ENCODE measurements at places on chromosomes 12 and 14. TPM values are rescaled to one million over a fixed set of nuclear protein-coding genes. Genes with fewer than 3 reads are reported as not detected.
A peak's percentile ranks its signal among the peaks of the same experiment; 100 is the strongest.

DNA sequence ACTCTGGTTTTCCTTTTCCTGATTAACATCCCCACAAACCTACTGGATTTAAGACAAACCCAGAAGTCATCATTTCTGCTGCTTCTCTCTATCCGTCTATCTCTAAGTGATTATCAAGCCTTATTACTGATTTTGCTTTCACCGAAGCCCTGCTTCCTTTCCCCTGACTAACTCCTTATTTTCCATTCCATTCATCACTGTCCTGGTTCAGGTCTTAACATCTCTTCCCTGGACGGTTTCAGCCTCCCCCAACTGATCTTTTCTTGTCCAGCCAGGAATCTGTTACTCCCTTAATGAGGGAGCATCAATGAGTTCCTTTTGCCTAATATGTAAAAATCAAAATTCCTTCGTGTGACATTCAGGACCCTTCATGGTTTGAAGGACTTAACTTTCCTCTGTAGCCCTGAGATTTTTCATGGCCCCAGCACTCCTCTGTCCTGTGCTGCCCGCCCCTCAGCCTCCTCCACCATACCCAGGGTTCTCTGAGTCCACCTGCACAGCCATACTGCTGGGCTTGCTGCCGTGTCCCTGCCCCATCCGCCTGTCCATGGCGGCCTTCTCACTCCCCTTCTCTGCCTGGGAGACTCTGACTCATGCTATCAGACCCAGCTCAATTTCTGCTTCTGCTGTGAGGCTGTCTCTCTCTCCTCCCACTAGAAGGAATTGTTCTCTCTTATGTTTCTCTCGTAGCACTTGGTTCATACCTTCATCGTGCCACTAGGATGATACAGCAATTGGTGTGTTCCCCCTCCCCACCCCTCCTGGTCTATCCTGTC lies 167.8 kb upstream of the HIF1A start:
- peak; percentile 69 for DNase-seq

GRCh38 chr12:123655420-123655819 lies 15.5 kb upstream of the TCTN2 start:
- DNase-seq: no peak

GRCh38 chr12:109757671-109758265 lies 44.1 kb downstream of the FAM222A start:
- DNase-seq: peak; percentile 0

GRCh38 chr14:75335571-75335970 lies 56.9 kb downstream of the FOS start:
- DNase-seq: no peak

DNA sequence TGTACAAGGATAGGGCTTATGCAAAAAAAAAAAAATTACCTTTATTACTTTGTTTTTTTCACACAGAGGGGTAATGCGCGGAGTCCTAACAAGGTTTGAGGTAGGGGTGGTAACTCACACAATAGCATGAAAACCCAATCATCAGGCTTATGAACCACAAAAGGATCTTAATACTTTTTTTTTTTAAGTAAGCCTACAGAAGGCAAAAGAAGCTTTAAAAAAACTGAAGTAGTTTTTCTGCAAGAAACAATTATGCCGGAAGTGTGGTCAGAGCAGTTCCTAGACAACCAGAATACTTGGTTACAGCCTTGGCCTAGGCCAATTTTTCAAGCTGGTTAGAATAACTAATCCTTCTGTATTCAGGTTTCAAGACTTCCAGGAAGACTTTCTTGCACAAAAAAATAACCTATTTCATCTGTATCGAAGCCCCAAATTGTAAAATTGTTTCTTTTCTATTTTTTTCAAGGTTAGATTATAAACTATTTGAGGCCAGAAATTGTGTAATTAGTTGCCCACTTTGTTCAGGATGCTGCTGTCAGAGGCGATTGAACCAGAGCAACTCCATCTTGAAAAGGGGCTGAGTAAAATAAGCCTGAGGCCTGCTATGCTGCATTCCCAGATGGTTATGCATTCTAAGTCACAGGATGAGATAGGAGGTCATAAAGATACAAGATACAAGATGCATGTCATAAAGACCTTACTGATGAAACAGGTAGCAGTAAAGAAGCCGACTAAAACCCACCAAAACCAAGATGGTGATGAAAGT lies 1.8 kb upstream of the GNS start:
- no peak for DNase-seq

DNA sequence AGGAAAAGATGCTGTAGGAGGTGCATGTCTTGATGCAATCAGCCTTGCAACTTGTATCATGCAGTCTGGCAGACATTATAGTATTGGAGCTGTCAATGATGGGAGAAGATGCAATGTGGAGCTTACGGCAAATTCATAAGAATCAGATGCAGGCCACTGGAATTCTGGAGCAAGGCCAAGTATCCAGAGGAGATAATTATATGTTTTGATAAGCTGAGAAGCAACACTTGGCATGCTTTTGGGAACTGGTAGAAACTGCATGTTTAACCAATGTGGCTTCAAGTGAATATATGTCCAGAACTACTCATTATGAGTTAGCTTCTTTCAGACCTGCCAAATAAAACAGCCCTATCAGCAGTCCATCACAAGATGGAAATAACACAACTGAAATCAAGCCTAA lies 249.1 kb upstream of the PPFIA2 start:
- DNase-seq: no peak

DNA sequence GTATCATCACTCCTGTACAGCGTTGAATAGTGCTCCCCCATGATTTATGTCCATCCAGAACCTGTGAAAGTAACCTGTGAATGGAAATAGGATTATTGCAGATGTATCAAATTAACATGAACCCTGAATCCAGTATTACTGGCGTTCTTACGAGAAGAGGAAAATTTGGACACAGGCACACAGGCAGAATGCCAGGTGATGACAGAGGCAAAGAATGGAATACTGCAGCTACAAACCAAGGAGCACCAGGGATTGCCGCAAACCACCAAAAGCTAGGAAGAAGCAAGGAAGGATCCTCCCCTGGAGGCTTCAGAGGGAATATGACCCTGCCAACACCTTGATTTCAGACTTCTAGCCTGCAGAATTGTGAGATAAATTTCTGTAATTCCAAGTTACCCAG lies 113.5 kb upstream of the EGLN3 start:
- DNase-seq: peak; percentile 32

Gene RTN1
- total RNA-seq: 11.2 TPM

Gene C12orf54
- total RNA-seq: not detected

Gene KLHL33
- total RNA-seq: not detected

DNA sequence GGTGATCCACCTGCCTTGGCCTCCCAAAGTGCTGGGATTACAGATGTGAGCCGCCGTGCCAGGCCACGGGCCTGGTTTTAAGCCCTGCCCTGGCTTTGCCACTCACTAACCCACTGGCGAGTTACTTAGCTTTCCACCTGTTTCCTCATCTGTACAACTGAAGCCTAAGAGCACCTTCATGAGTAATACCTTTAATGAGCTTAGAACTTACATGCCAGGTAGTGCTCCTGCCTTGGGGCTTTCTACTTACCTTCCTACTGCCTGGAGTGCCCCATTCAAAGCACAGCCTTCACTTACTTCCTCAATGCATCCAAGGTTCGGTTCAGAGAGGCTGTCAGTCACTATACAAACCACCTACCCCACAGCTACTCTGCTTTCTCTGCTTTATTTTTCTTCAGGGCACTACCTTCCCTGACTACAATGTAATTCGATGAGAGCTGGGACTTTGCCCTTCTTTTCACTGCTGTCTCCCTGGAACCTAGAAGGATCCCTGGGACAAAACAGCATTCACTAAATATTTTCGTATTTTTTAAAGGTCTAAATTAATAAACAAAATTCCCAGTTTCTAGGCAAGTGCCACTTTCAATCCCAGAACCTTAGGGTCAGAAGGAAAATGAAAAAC lies 13.8 kb downstream of the ZCCHC8 start:
- no peak for DNase-seq

GRCh38 chr14:84891404-84891803 lies 638.5 kb upstream of the FLRT2 start:
- no peak for DNase-seq

GRCh38 chr14:98170575-98170974 lies 1101.4 kb downstream of the BCL11B start:
- no peak for DNase-seq

Gene FOXN4
- total RNA-seq: not detected

DNA sequence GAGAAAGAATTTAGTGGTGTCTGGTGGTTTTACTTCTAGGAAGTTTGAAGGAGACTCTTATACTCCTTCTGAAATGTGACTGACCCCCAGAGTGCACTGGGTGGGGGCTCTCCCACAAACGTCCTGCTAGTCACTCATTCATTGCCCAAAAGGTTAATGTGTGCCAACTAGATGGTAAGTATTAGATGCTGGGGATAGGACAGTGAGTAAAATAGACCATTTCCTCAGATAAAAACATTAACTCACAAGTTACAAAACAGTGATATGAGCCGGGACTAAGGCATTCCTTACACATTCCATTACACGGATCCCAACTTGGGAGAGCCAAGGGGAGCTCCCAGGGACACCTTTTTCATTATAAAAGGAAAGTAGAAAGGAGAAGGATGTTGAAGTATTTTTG lies 185.1 kb downstream of the ATXN7L3B start:
- no peak for DNase-seq

DNA sequence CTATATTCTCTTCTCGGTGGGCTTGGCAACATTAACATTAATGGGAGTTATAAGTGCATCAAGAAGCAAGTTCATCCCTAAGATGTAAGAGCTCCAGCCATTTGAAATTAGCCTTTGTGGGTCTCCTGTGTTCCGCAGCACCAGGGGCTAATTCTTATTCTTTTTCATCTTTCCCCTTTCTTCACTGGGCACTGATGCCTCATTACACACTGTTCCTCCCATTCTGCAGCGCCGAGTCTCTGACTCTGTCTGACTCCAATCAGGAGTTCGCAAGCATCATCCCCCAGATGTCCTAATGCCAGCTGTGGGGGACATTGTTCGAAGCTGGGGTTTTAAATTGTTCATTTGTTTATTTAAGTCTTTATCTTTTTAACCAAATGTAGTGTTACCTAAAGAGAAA lies 341.3 kb downstream of the EGLN3 start:
- no peak for DNase-seq

Gene ARHGEF40
- total RNA-seq: 142 TPM

- no peak for DNase-seq
Observed at GRCh38 chr12:50240792-50241114, 42.6 kb downstream of the LIMA1 start.

Gene AQP6
- total RNA-seq: not detected

DNA sequence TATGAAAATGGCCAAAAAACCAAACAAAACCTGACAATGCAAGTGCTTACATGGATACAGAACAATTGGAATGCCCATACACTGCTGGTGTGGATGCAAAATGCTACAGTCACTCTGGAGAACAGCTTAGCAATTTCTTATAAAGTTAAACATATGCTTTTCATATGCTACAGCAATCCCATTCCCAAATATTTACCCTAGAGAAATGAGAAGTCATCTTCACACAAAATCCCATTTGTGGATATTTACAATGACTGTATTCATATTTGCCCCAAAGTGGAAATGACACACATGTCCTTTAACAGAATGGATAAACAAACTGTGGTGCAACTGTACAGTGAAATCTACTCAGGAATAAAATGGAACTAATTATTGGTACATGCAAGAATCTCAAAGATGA lies 20.4 kb downstream of the SAV1 start:
- no peak for DNase-seq

DNA sequence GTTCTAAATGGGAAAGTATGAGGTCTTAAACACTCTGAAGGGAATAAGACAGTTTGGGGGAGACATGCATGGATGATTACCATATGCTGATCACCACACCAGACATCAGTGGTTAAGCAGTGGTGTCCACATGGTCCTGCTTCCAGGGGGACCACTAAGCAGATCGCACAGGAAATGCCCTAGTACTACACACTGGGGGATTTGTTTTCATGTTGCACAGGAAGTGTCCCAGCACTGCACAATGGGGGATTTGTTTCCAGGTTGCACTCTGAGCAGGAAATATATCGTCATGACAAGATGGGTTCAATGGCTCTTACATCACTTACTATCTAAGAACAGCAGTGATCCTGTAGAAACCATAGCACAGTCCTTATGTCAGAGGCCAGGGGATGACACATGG lies 245.5 kb downstream of the BCL11B start:
- DNase-seq: no peak

Gene ITGB7
- 2.3 TPM for total RNA-seq

DNA sequence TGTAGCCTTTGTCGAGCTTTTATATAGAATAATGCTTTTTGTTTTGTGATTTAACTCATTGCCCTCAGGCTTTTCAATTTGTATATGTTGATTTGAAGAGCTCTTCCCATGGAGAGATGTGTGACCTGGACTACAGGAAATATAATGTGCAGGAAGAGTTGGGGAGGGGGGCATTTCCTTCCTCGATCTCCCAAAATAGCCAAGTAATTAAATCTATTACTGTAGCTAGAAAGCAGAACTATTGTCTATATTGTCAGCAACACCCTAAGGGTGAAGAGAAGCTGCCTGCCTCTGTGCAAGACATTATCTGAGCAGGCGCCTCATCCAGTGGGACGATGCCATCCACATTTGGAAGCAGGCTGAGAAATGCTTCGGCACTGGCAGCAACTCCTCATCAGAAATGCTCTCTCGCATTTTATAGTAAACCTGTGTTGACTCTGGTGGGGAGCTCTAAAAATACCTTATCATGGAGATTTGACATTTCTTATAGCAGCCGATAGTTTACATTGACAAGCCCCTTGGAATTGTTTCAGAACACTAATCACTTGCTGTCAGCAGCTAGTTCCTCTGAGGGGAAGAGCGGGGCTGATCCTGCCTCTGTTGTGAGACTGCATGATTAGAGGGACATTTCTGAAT lies 392.5 kb upstream of the RGS6 start:
- no peak for DNase-seq

Gene ATP2B1
- total RNA-seq: 17.1 TPM

- no peak for DNase-seq
Observed at GRCh38 chr12:129372876-129373275, 519.6 kb downstream of the GLT1D1 start.

Gene PTMS
- total RNA-seq: 69.5 TPM

GRCh38 chr12:88866881-88867280 lies 286.6 kb upstream of the KITLG start:
- no peak for DNase-seq

- no peak for DNase-seq
Observed at GRCh38 chr14:22569106-22569736, 19.8 kb downstream of the DAD1 start.

- DNase-seq: no peak
Observed at GRCh38 chr12:16330560-16330959, 16.9 kb upstream of the MGST1 start.

Gene CABP1
- total RNA-seq: 0.33 TPM

DNA sequence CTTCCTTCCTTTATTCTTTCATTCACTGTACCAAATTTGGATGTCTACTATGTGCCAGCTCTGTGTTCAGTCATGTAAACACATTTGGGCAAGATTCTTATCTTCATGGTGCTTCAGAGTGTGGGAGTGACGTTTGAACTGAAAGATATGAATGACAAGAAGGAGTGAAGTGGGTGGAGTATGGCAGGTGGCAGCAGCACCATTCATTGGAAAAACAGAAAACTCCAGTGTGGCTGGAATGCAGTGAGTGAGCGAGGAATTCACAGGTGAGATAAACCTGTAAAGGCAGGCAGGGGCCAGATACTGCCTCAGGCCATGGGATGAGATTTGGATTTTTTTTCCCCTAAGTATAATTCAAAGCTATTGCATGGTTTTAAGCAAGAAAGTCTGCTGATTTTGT lies 140.7 kb upstream of the CCDC198 start:
- no peak for DNase-seq

Gene POLR3B
- 9.2 TPM for total RNA-seq

GRCh38 chr12:111174251-111174960 lies 194.5 kb downstream of the PHETA1 start:
- no peak for DNase-seq

Gene RASAL1
- total RNA-seq: 2.1 TPM

Measured in body of pancreas (tissue), 4 donors.